Putamen (tissue), 1 donor: ENCODE measurements at places on chromosomes 12 and 14.

DNA sequence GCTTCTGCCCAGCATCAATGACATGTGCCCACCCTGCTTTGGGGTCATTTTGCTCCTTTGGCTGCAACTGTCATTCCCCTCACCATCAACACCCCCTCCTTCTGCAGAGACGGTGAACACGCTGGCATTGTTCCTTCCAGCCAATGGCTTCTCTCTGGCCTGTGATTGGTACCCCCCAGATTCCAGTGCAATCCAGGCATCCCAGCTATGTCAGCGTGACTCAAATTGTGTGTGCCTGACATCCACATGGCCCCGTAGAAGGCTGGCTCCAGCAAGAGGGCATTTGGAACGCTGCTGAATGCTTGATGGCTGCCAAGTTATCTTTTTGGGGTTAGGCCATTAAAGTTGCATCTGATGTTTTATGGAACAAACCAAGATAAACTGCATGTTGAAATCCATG, 21.0 kb upstream of the CCND2 start:
- DNase-seq = no peak

DNA sequence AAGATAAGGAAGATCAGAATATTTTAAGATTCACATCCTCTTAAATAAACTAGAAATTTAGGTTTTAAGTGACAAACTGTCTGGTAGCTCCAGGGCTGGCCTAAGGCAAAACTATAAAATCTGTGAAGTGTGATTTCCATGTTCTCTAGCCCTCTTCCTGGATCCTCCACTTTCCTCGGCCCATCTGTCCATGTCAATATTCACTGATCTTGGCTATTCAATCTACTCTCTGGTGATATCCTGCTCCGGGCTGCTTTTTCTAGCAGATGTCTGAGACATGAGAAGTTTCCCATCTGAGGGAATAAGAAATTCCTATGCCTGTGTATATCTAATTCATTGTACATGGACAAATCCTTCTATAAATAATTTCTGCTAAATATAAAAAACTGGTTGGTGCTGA, 500.4 kb downstream of the GALC start:
- DNase-seq = no peak

GRCh38 chr12:5620896-5621295, 189.0 kb downstream of the NTF3 start:
- DNase-seq = no peak

DNA sequence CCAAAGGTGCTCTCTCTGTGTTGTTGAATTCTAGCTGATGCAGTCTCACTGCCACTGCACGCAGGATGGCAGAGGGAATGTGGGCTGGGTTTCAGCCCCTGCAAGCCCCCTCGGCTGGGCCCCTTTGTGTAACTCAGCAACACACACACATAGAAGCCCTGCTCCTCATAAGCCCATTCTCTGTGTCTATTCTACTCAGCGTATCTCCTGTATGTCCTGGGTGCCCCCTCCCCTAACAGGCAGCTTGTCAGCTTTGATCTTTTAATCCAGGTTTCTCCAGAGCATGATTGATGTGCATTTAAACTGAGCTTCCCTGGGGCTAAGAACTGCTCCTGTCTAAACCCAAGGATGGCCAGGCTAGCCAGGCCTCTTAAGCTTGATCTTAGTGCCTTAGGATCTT, 43.0 kb downstream of the SRRM4 start:
- no peak for DNase-seq

- DNase-seq = no peak
Observed at GRCh38 chr14:21041676-21042433, at the start of gene RNASE7. RNASE7 (plus strand) TSS chr14:21042362; CDS start chr14:21042993, 631 bp downstream.

- peak; percentile 34 for DNase-seq
Observed at GRCh38 chr14:104137297-104138097, 890 bp upstream of the KIF26A start.

GRCh38 chr12:29211696-29212095, 62.6 kb downstream of the FAR2 start:
- no peak for DNase-seq

GRCh38 chr12:8057306-8057705, 8.9 kb downstream of the C3AR1 start:
- DNase-seq = no peak

- DNase-seq = no peak
Observed at GRCh38 chr12:47317175-47317915, 237.6 kb upstream of the AMIGO2 start.

DNA sequence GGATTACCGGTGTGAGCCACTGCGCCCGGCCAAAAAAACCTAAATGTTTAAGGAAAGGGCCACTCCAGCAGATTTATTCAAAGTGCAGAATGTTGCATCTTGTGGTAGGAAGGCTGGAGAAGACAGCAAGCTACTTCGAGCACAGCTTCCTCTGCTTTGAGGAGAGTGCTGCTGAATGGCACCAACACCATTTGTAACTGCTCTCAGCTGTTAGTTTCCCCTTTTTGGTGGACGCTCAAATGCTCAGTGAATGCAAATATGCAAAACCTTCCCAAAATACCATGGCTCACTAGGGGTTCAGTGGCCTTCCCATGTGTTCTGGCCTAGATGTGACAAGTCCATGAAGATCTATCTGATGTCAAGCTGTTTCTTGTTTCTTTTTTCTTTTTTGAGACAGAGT, 2.9 kb upstream of the TDRD9 start:
- DNase-seq = no peak

- no peak for DNase-seq
Observed at GRCh38 chr14:22071006-22071405, 397.4 kb upstream of the OR4E1 start.

- DNase-seq = no peak
Observed at GRCh38 chr14:98433436-98433835, 838.6 kb downstream of the BCL11B start.

- DNase-seq = no peak
Observed at GRCh38 chr14:104339361-104339760, 201.0 kb downstream of the KIF26A start.

GRCh38 chr14:33475623-33476022, 475.3 kb downstream of the EGLN3 start:
- peak; percentile 73 for DNase-seq

DNA sequence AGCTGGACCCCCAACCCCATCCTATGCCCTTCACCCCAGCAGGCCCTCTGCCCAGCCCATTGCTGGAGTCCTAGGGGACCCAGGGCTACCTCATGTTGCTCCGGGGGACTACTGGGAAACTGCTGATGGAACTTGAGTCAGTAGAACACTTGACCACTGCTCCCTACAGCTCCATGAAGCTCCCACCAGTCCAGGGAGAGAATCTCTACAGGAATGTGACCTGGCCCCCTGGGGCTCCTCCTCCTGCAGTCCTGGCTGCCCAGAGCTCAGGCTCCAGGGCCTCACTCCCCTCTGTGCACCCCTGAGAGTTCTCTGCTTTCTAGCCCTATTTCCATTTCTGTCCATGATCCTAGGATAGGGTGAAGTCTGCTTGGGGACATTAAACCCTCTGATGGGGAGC, 10.8 kb upstream of the AQP2 start:
- no peak for DNase-seq

DNA sequence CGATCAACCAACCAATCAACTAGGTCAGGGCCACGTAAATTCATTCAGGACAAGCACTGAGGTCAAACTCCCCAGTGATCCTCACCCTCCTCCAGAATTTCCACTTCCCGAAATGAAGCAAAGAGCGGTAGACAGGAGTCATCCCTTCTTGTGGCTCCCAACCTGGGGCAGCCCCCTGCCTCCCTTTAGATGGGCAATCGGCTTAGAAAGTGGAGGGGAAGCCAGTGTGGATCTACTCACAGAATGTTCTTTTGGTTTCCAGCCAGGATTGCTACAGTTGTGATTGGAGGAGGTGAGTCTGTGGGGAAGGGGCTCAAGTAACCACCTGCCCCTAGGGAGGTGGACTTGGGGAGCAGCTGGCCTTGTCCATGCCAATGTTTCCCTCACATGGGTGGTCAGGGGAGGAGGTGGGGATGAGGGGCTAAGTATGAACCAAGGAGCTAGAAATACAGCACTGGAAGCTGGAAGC, 4.1 kb downstream of the IFI27 start:
- DNase-seq = no peak

GRCh38 chr12:47801904-47802246, 17.8 kb downstream of the HDAC7 start:
- DNase-seq = no peak

GRCh38 chr12:75564398-75564797, 53.0 kb upstream of the KRR1 start:
- DNase-seq = no peak

DNA sequence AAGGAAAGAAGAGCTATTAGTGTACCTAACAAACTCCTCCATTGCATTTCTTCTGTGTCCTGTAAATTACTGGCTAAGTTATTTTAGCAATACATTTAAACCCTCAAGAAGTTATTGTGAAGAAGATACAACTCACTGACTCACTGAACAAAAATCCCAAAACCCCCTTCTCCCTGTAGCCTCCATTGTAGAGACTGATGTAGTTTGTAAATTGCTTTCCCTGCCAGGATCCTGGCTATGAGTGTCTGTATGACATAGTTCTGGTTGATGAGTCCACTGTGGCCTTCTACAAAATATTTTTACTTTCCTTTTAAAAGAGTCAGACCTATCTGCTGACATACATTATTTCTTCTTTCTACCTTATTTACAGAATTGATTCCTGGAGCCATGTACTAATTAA, 155.6 kb downstream of the SLC6A15 start:
- no peak for DNase-seq

DNA sequence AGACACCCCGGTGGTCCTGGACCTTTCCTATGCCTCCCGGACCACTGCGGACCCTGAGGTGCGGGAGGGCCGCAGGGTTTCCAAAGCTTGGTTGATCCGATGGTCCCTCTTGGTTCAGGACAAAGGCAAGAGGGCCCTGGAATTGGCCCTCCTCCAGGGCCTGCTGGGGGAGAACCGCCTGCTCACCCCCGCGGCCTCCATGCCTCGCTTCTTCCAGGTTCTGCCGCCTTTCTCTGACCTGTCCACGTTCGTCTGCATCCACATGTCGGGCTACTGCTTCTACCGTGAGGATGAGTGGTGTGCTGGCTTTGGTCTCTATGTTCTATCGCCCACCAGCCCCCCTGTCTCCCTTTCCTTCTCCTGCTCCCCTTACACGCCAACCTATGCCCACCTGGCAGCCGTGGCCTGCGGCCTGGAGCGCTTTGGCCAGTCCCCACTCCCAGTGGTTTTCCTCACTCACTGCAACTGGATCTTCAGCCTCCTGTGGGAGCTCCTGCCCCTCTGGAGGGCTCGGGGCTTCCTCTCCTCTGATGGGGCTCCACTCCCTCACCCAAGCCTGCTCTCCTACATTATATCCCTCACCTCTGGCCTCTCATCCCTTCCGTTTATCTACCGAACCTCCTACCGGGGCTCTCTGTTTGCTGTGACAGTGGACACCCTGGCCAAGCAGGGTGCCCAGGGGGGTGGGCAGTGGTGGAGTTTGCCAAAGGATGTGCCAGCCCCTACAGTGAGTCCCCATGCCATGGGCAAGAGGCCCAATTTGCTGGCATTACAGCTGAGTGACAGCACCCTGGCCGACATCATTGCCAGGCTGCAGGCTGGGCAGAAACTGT, 13.8 kb downstream of the CBLN3 start:
- no peak for DNase-seq

- no peak for DNase-seq
Observed at GRCh38 chr14:102039157-102039556, 47.7 kb downstream of the HSP90AA1 start.

DNA sequence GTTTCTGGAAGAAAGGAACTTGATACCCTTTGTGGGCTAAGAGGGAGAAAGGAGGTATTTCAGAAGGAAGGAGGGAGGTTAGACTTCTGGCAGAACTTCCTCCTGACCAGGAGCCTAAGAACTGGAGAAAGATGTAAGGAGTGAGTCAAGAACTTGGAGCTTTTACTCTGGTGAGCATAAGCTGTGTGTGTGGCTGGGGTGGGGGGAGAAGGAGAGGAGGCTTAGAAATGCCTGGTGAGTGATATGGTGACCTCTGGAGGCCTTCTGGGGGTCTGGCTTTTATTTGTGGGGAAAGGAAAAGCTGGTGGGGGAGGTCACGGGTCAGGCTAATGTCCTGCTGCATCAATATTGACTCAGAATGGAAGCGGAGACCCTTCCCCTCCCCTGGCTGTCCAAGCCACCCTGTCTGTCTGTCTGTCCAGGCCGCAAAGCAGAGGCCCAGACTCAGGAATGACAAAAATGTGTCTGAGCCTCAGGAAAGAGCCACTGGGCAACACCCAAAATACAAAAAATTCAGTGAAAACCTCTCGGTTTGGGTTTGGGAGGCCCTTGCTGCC, 4.8 kb downstream of the LRP1 start:
- DNase-seq = no peak

- no peak for DNase-seq
Observed at GRCh38 chr12:89356069-89356665, 3.9 kb upstream of the DUSP6 start.

DNA sequence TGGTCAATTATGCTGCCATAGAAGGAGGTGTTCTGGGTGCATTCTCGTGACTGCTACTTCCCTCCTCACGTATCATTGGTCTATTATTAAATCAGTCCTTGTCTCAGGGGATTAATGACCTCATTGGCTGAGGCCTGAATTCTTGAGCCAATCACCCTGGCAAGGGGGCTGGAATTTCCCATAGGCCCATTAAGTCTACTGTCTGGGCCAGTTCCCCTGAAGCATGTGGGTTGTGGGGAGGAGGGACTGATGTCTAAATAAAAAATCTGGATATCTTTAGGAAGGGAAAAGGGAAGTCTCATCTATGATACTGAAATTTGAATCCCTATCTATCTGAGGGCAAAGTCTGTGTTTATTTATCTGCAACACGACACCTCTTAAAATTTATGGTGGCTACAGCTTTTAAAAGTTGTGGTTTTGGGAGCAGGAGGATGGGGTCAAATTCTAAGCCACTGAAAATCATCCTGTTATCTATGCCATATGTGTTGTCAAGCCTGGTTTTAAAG, 71.9 kb downstream of the DYRK2 start:
- DNase-seq = no peak

DNA sequence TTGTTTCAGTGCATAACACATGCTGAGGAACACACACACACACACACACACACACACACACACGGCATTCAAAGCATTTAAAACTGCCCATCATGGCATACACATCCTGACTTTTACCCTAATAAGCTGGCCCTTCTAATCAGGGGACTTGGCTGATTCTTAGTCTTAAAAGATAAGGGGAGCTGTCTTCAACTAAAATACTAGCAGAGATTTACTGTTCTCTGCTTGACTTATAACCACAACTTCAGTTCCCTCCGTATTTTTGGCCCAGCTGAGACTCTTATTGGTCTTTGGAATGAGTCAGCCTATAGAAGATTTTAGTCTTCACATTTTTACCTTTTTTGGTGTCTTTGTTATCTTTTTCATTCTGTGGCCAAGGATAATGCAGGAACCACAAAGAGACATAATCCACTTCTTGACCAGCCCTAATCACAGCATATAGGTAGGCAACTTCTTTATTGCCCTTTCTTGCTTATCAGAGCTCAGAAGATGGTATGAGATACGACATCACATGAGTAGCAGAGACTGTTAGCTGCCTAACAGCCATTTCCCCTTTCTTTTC, 25.1 kb upstream of the SLC8A3 start:
- no peak for DNase-seq

DNA sequence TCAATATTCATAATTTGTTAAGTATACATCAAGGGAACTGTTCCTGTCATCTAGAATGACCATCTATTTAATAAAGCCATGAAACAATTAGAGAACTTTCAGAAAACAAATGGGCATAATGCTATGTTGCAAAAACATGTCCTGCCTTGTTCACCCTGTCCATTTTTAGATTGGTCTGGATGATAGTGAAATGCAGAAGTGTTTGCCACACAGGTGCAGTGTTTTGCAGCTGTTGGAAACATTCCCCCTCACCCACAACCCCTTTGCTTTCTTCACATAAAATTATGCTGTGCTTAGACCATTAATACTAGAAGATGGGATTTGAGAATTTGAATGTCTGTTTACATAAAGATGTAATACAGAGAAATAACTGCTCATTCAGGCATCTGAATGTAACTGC, 36.5 kb downstream of the LEMD3 start:
- no peak for DNase-seq

- DNase-seq = no peak
Observed at GRCh38 chr14:55973285-55973800, 144.9 kb upstream of the PELI2 start.
